Stimulated activated CD4-positive, alpha-beta T cell treated with anti-CD3 and anti-CD28 coated beads, Interleukin-15, amount 100 ng/mL, for 1 hour (primary cell): ENCODE measurements at places on chromosomes 2 and 18.

- DNase-seq = no peak
Observed at GRCh38 chr2:211407076-211407475, 850.7 kb downstream of the CPS1 start.

GRCh38 chr2:12538138-12538694, 178.5 kb upstream of the TRIB2 start:
- DNase-seq = no peak

DNA sequence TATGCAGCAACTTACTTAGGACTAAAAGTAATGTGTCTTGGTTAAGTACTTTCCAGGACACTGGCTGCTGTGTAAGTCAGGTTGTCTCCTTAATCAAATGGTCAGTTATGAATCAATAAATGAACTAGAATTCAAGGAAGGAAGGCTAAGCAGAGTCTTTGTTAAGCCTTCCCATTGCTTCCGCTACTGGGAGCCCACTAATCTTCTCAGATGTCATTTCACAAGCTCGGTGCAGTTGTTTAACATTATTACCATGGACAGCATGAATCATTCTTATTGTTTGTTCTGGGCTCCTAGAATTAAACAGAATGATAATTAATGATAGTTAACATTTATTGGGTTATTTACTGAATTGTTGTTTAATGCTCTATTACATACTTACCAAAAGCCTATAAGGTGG, 26.0 kb upstream of the MEIS1 start:
- no peak for DNase-seq

- no peak for DNase-seq
Observed at GRCh38 chr2:66874411-66874810, 439.5 kb downstream of the MEIS1 start.

- no peak for DNase-seq
Observed at GRCh38 chr2:210954386-210954907, 398.0 kb downstream of the CPS1 start.

GRCh38 chr2:35347561-35347960, 1008.0 kb upstream of the CRIM1 start:
- no peak for DNase-seq

- no peak for DNase-seq
Observed at GRCh38 chr2:237746302-237747080, 52.1 kb upstream of the RBM44 start.

DNA sequence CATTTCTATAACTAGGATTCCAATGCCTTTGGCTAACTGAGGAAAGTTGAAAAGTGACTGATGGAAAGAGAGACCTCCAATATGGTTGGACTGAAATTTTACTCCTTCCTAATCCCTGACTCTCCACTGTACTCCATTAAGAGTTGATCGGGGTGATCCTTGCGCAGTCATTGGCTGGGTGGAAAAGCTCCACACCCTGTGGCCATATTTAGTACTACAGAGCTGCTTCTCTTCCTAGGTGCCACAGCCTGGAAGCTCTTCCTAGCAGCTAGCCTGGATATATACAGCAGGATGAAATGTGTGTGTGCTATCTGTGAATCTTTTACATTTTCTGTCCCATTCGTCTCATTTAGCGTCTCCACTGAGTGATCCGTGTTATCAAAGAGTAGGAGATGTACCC, 71.2 kb downstream of the MEP1B start:
- no peak for DNase-seq

DNA sequence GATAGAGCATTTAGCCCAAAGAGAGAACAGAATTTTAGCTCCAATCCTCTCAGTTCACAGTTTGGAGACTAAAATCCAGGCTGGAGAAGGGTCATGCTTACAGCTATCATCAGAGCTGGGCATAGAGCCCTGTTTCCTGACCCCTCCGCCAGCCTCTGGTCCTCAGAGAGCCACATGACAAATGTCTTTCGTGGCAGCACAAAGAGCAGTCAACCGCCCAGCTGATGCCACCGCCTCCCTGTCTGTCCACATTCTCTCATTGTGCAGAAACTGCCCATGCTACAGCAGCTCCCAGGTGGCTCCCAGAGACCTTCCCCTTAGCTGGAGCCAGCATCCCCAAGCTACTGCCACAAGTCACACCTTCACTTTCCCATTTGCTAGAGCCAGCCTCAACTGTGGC, 7.6 kb downstream of the KCNK3 start:
- no peak for DNase-seq

GRCh38 chr18:36623091-36623490, 205.7 kb downstream of the TPGS2 start:
- DNase-seq = no peak

DNA sequence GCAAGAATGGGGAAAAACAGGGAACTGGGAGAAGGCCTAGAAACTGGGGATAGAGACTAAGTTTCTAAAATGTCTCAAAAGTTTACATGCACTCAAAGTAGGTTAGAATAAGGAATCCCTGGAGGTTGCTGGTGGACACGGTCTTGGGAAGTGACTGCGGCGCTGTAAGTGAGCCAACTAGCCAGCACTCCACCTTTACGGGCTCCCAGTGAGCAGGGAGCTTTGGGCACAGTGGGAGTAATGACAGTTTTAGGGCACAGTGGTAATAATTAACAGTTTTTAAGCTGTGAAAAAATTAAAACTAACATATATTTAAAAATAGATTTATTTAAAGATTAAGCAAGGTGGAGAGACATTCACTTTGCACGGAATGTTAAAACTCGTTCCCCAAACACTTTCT, 20.9 kb upstream of the CD302 start:
- DNase-seq = no peak

GRCh38 chr2:41907771-41908207, 140.0 kb upstream of the PKDCC start:
- DNase-seq = no peak

DNA sequence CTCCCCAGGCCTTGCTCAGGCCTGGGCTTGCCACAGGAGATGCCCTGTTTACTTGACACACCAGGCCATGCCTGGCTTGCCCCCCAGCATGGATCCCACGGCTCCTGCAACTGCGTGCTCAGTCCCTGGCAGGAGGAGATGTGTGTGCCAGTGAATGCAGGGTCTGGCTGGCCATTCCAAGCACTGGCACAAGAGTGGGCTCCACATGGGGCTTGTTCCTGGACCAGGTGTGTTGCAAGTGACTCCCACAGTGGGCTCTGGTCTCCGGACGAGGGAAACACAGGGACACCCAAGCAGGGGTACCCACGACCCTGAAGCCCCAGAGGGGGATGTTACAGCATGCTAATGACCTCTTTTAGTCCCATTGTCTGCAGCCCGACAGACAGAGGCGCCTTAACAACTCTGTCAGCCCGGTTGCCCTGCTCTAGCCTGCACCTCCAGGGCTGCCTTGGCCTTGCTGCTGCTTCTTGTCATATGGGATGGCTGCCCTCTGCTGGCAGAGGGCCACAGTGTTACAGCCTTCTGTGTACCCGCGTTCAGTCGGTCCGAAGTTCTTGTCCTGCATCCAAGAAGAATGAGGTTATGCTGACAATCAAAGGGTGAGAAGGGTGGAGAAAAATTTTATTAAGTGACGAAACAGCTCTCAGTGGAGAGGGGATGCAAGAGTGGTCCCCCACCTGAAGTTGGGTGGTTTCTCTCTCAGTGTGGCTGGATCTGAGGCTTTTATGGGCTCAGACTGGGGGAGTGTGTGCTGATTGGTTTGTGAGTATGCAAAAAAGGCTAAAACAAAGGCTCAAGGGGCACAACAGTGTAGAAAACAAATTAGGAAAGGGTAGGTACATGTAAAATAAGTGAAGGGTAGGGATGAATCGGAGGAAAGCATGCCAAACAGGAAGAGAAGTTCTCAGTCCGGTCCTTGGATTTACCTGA, 180.4 kb downstream of the MBD5 start:
- peak; percentile 9 for DNase-seq

GRCh38 chr2:179580378-179581146, 280.9 kb downstream of the ZNF385B start:
- no peak for DNase-seq

DNA sequence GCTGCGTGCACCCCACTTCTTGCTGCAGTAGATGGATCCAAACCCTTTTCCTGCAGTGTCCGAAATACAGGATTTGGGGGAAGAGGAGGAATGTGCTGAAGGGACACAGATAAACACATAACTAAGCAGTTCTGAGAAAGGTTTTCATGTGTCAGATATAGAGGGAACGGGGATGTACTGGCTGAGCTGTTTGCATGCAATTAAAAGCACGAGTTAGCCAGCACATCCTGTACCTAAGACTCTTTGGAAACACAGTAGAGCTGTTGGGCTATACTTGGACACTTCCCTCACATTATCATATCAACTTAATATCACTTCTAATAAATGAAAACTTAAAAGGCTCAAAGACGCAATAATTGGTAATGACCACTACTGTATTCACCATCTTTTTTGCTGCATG, 377.4 kb downstream of the XIRP2 start:
- no peak for DNase-seq

DNA sequence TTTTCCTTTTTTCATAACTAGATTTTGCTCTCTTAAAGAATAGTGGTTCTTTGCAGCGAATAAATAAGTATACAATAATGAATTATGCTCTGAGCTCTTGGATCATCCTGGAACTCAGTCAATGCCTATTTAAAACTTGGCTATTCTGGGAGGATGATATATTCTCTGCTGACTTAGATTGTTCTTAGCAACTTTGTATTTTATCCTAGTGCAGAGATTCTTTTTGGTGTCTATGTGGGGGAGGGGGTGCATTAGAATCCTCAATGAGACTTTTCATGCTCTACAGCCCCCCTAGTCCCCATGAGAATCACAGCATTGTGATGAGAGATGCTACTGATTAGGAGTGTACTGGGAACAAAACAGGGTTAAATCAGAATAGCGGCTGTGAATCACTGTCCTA, 8.8 kb upstream of the FAM98A start:
- no peak for DNase-seq

DNA sequence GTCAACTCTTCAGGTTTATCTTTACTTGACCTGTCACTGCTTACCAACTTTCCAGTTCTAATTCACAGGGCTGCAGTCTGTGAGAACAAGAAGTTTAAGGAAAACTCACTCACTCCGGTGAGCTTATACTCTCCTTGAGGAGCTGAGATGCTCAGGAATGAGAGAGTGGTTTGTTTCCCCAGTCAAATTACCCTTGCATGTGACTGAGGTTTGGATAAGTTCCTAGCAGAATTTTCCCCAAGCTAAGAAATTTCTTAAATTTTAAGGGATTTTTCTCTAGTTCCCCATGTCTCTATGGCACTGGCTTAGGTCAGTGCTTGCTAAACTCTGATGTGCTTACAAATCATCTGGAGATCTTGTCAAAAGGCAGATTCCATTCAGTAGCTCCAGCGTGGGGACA, 12.8 kb upstream of the CCDC85A start:
- DNase-seq = no peak

DNA sequence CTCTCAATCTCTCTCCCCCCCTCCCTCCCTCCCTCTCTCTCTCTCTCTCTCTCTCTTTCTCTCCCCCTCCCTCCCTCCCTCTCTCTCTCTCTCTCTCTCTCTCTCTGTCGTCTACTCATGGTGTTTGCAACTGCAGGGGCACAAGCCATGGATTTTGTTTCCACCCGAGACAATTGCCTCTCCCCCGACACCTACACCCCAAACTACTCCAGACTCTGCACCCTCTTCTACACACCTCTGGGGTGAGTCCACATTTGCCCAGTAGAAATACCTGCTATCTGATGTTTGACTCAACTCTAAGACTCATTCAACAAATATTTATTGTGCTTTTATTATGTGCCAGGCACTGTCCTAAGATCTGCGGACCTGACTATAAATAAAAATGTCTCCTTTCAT, 93.7 kb downstream of the TMEM17 start:
- DNase-seq = no peak

DNA sequence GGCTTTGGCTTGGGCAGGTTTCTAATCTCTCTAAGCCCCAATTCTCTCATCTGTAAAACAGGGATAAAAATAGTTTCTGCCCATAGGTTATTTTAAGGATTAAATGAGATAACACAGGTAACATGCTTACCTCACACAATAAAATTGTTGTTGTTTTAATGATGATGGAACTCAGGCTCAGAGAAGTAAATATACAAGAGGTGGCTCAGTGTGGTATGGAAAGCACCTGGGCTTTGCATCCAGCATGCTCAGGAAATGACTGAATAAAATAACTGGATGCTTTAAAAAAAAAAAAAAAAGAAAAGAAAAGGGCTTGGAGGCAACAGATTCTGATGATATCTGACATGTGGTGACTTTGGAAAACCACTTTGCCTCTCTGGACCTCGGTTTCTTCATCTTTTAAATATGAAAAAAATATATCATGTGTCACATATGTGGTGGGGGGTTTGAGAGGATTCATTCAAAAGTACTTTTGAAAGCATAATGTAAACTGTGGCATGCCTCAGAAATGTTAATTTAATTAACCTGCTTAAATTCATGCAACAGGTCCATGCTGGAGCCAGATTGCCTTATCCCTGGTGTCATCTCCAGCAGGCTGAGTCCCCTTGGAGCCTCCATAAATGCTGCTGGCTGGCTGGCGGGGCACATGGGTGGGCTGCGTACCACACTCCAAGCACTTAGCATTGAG, 112.8 kb upstream of the CDC42EP3 start:
- DNase-seq = no peak

DNA sequence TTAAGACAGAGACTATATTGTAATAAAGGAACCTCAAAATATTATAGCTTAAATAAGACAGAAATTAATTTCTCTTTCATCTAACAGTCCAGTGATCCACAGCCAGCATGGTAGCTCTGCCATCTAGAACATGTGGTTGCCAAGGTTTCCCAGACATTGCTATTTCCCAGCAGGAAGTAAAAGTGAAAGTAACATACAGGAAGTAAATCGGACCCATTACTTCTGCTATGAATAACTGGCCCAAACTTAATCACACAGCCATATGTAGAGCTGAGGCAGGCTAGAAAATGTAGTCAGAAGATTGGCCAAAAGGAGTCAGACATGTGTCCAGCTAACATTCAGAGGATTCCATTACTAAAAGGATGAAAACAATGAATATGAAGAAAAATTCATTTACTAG, 71.0 kb downstream of the NOL4 start:
- DNase-seq = no peak

GRCh38 chr2:120421830-120422175, 75.9 kb downstream of the INHBB start:
- DNase-seq = no peak

DNA sequence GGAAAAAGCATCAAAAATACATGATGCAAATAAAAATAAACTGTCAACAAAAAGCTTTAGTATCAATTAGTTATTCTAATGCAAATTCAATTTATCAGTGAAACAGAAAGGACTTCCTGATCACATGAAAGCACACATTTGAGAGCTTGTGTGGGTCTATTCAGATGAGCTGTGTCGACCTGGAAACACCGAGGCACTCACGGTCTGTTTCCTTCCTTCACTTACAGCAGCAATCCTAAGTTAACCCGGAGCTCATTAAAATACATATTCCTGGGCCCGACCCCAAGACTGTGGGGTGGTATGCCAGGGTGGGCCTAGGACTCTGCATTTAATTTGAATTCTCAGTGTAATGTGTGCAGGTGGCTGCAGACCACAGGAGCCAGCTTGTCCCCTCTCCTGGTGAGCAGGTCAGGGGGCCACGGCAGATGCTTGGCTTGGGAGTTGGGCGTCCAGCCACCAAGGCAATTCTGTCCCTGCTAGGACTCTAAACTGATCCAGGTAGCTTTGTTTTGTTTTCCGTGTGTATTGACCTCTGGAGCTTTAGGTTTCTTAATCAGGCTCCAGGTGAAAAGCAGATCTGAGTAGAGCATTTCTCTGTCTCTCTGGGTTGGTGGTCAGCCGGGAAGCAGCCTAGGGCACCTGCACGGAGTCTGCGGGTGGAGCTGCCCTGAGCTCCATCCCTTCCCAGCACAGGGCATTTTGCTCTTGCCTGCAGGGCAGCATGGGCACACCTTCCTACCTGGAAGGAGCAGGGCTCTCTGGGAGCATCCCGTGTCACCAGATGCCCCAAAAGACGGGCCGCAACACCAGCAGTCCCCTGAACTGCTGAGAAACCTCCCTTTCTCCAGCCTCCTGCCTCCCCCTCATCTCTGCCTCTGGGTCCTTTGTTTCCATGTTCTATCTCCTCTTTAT, 9.0 kb downstream of the MBP start:
- DNase-seq = no peak
